ENCODE measurements at places on chromosomes 6 and 20. TPM values are rescaled to one million over a fixed set of nuclear protein-coding genes. Genes with fewer than 3 reads are reported as not detected.

- no peak for DNase-seq
Measured at GRCh38 chr6:133047065-133047665, 194.0 kb upstream of the EYA4 start.

- no peak for DNase-seq
Measured at GRCh38 chr6:32883789-32884188, 29.8 kb downstream of the PSMB9 start.

- no peak for DNase-seq
Measured at GRCh38 chr6:137680705-137681346, 186.2 kb upstream of the TNFAIP3 start.

- DNase-seq = no peak
Measured at GRCh38 chr6:56096946-56097621, 150.3 kb downstream of the COL21A1 start.

GRCh38 chr6:845101-845500 is 152.2 kb upstream of the EXOC2 start:
- DNase-seq = no peak

DNA sequence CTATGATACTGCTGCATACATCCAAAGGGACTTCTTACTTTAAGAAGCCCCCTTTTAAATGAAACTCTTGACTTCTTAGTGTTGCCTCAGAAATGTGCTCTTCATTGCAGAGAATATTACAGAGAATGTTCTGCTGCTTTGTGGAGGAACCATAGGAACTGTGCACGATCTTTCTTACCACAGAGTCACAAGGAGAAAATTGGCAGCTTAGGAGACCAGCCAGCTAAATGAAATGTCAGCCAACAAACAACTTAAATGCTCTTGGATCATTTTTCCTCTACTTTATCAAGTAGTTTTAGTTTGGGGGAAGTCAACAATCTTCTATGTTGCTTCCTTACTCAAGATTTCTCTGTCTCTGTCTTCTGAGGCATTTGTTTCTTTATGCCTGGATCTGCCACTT is 125.9 kb upstream of the MLIP start:
- DNase-seq = no peak

GRCh38 chr6:97029552-97029951 is 105.0 kb downstream of the KLHL32 start:
- DNase-seq = no peak

GRCh38 chr6:2791450-2791974 is 26.3 kb downstream of the WRNIP1 start:
- no peak for DNase-seq

DNA sequence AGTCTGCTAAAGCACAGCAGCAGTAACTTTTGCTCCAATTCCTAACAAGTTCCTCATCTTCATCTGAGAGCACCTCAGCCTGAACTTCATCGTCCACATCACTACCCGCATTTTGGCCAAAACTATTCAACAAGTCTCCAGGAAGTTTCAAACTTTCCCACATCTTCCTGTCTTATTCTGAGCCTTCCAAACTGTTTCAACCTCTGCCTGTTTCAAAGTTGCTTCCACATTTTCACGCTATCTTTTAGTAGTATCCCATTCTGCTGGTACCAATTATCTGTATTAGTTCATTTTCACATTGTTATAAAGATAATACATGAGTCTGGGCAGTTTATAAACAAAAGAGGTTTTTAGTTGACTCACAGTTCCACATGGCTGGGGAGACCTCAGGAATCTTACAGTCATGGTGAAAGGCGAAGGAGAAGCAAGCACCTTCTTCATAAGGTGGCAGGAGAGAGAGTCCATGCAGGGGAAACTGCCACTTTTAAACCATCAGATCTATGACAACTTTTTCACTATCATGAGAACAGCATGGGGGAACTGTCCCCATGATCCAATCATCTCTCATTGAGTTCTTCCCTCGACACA is 99.4 kb upstream of the GRIK2 start:
- DNase-seq = no peak

DNA sequence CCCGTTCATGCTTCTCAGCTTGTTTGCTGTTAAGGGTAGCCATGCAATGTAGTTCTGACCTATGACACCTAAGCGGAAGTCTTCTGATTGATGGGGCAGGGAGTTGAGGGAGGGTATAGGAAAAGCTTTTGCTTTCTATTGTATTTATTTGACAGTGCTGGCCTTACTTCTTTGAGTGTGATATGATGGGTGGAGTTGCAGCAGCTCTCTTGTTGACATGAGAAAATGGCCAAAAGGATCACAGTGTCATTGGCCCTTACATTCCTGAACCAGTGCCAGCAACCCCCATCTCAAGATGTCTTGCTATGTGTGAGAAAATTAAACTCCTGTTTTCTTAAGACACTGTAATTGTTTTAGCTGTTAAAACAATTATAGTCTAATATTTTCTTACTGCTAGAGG is 117.5 kb downstream of the SAMD5 start:
- no peak for DNase-seq

GRCh38 chr20:48619126-48620101 is 208.4 kb downstream of the PREX1 start:
- peak; percentile 78 for DNase-seq

DNA sequence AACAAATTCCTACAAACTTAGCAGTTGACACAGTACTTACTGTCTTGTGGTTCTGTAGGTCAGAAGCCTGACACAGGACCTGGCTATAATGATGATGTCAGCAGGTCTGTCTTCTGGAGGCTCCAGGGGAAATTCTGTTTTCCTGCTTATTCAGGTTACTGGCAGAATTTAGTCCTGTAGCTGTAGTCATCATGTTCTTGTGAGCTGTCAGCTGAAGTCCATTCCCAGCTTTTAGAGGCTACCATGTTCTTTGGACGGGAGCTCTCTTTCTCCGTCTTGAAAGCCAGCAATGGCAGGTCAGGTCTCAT is 99.2 kb downstream of the HIVEP1 start:
- DNase-seq = no peak

- peak; percentile 51 for DNase-seq
Measured at GRCh38 chr20:64145458-64146300, 18.6 kb upstream of the MYT1 start.

DNA sequence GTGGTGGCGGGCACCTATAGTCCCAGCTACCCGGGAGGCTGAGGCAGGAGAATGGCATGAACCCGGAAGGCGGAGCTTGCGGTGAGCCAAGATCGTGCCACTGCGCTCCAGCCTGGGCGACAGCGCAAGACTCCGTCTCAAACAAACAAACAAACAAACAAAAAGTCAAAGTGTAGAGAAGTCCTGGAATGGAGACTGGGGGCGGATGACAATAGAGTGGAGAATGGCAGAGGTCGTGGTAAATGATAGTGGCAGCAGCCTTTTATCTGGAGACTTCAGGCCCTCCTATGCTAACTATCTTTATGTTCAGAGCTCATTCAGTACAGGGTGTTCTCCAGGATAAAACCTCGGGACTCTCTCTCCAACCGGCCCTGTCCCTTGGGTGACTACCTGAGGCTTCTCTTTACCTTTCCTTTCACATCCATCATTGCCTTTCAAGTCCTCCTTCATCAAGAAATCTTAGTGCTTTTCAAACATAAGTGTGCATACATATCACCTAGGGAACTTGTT is 1.4 kb upstream of the FKBPL start:
- DNase-seq = no peak

DNA sequence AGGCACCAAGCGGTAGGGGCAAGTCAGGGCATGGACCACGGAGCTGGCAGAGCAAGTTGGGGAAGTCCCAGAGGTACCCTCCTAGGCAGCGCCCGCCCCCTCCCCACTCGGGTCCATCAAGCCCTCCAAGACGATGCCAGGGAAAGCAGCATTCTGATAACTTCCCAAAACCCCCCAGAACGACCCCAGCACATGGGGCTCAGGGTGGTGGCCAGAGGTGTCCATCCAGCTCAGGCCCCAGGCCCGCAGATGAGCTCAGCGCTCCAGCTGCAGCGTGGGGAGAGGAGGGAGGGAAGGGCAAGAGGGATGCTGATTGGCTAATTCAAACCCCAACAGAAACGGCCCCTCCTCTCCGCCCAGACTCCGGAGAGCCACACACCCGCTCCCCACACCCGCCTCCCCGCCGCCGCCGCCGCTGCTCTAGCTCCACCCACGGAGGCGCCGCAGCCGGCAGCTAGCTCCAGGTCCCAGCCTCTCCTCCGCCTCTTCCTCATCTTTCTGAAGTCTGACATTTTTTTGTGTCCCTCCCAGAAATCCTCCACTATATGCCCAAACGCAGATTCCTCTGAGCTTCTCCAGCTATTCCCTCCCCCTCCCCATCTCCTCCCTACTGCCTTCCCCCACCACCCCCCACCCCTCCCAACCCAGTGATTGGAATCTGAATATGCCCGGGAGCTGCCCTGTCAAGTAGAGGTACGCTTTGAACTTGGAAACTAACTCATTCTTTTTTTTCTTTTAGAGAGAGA is 40.3 kb upstream of the TLDC2 start:
- peak; percentile 98 for DNase-seq

DNA sequence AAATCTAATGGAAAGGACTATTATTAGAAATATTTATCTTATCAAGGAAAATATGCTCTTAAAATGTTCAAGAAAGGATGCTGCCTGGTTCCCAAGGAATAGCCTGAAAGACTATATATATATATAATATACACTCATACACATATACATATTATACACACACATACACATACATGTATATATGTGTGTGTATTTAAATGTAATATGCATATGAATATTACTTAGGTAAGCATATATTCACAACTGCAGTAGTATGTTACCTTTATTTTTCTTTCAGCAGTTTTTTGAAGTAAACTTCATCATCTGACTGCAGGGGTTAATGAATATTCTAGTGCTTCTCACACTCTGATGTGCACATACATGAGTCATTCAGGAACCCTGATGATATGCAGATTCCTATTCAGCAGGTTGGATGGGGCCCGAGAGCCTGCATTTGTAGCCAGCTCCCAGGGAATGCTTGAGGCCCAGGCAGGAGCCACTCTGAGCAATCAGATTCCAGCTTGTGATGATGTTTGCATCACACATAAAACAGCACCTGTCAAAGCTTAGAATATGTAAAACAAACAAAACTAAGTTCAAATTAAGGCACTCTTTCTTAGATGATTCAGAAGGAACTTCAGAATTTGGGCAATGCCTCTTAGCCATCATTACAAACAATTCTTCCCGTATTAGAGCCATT is 16.1 kb downstream of the MYLK4 start:
- DNase-seq = no peak

DNA sequence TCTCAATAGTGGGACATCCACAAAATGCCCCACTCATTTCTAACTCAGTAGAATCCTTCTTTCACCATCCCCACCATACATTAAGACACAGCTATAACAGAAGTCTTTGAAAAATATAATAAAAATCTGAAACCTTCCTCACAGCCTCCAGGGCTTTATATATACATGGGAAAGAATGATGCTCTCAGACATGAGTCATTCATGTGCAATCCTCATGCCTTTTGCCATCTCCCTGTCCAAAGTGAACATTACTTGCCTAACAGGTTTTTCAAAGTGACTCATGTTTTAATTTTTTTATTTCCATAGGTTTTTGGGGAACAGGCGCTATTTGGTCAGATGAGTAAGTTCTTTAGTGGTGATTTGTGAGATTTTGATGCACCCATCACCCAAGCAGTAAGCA is 162.7 kb downstream of the RALGAPA2 start:
- DNase-seq = no peak

DNA sequence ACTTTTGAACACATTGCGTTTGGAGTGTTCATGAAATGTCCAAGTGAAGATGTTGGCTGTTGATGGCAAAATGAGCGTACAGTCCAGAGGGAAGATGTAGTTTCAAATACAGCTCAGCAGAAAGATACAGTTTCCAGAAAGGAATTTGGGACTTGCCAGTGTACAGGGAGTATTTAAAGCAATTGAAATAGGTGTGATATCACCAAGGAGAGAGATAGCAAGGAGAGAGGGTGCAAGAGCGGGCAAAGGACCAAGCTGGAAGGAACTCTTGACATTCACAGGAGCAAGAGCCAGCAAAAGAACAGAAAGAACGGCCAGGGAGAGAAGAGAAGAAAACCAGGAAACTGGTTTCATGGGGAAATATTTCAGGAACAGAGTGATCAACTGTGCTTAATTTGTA is 47.8 kb downstream of the CARMIL1 start:
- no peak for DNase-seq

DNA sequence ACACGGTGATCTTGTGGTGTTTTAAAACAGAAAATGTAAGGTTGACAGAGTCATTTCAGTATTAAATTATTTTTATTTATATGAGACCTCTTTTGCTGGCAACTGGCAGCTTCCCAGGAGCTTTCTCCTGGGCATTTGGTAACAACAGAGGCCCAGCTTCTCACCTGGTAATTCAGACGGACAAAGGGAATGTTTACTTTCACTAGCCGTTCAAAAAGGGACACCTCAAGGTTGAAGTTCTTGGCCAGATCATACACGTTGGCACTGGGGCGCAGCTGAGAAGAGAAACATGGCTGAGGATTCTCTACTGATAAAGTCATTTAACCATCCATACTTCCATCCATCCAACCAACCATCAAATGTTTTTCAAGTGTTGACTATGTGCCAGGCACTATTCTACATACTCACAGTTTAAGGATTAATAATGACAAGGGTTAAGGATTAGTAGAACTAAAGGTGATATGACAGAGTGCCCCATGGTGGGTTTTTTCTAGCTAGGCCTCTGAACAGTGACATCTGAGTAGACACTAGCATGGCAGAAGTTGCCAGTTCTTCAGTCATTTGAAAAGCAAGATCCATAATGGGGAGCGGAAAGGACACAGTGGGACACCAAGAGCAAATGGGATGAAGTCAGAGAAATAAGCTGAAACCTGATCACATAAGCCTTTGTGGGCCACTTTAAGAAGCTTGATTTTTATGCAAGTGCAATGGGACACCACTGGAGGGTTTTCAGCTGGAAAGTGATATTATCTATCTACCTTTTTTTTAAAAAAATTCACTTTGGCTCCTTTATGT is 25.1 kb downstream of the ZNFX1 start:
- DNase-seq = no peak

- DNase-seq = no peak
Measured at GRCh38 chr6:72413884-72414283, 208.0 kb upstream of the KCNQ5 start.

Gene CTAGE9
- total RNA-seq = not detected

Gene VSTM2L
- total RNA-seq = 6.4 TPM

Gene RIMS4
- 5.6 TPM for total RNA-seq

Gene CPXM1
- total RNA-seq = 36.6 TPM

Gene FAM209B
- total RNA-seq = 0.38 TPM

Gene BAG2
- 32.6 TPM for total RNA-seq

Gene FAM209A
- 0.43 TPM for total RNA-seq

Gene PPP1R14C
- not detected for total RNA-seq

Gene FNDC11
- total RNA-seq = not detected

Gene ZBTB12
- 4.2 TPM for total RNA-seq

Gene RBCK1
- total RNA-seq = 54.4 TPM

Gene TPBG
- 22.1 TPM for total RNA-seq

Gene SOX18
- total RNA-seq = 47.6 TPM

All from posterior vena cava (tissue), 2 donors.